ENCODE measurements at places on chromosomes 16 and 17.

- no peak for DNase-seq
Measured at GRCh38 chr16:75262800-75263127, 11.3 kb upstream of the BCAR1 start.

DNA sequence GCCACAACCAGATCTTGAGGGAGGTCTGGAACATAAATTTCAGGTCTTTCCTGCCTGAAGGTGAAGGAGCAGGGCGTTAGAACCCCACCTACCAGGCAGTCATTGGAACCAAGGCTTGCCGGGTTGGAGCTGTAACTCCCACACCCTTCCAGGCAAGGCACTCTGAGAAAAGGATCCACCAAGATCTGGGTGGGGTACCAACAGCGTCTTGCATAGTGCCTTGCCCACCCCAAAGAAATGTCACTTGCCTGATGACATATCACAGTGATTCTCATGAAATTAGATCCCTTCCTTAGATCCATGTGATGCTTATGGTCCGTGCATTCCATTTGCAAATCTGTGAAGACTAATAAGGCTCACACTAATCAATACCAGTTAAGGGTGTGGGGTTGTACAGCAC is 201.3 kb downstream of the KATNIP start:
- DNase-seq = no peak

DNA sequence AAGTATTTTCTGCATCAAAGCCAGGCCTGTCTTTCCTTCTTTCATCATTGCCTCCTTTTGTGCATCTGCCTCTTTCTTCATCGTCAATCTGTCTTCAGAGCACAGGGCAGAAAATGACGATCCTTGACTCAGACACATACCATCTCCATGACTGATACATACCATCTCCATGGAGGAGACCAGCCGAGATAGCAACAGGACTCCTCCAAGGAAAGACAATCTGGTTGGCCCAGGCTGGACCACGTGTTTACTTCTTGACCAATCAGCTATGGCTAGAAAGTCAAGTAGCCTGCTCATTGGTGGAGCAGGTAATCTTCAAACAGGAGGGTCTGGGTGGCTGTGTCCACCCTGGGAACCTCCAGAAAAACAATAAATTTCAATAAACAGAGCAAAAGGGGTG is 164.6 kb downstream of the CPPED1 start:
- DNase-seq = no peak

GRCh38 chr17:40963838-40964237 is 2.9 kb downstream of the KRT39 start:
- peak; percentile 29 for DNase-seq

DNA sequence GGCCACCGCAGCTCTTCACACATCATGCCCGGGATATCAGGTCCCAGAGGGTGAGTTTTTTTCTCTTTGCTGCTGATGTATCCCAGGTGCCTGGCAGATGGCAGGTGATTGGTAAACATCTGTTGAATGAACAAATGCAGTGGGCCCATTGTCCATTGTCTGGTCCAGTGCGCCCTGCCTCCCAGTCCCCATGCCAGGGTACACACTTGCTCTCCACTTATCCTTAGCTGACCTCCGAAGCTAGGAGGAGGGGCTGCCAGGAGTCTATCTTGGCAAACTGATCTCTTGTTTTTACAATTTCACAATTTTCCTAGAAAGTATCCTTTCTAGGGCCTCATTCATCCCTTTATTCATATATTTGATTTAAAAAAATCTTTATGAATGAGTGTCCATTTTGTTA is 196.0 kb downstream of the RAB11FIP4 start:
- no peak for DNase-seq

- DNase-seq = no peak
Measured at GRCh38 chr16:47895146-47895545, 260.6 kb downstream of the ABCC12 start.

DNA sequence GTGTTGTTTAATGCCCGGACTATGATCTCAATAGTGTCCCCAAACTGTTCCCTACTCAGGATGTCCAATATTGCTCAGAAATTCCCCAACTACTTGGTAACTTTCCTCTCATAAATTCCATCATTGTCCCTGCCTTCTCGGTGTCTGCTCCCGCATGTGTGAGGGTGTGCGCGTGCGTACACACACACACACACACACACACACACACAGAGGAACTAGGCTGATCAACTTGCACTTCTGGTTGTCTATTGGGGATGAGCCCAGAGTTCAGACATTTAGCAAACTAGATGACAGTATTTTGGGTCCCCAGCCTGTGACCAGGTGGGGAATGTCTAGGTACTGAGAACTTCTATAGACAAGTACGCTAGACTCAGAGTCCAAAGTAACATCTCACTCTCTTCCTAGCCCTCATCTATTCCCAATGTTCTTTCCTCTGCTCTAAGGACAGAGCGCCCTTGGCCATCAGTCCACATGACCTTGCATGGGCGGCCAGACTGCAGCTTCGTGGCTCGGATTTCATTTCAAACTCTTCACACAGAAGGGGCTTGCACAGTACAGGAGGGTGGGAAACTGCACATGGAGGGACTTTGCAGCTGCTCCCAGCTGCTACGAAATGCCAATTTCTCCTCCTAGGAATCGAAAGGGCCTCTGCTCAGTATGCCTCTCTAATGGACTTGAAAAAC is 5.3 kb downstream of the HS3ST3A1 start:
- no peak for DNase-seq

DNA sequence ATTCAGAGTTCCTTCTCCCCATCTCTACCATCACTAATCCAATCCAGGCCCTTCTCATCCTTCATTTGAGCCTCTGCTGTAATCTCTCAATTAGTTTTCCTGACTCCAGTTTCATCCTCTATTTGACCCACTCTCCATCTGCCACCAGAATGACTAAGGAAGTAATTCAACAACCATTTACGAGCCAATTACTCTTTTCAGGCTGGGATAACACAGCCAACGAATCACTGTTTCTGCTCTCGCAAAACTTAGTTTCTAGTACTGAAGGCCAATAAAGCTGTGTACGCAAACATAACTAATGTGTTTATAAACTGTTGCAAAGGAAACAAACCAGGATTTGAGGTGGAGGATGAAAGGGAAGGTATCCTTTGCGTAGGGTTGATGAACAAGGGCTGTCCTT is 53.7 kb downstream of the MAP2K6 start:
- no peak for DNase-seq

- no peak for DNase-seq
Measured at GRCh38 chr16:74902161-74902560, 82.8 kb downstream of the WDR59 start.

- DNase-seq = peak; percentile 80
Measured at GRCh38 chr17:49565948-49566491, 9.7 kb upstream of the NXPH3 start.

DNA sequence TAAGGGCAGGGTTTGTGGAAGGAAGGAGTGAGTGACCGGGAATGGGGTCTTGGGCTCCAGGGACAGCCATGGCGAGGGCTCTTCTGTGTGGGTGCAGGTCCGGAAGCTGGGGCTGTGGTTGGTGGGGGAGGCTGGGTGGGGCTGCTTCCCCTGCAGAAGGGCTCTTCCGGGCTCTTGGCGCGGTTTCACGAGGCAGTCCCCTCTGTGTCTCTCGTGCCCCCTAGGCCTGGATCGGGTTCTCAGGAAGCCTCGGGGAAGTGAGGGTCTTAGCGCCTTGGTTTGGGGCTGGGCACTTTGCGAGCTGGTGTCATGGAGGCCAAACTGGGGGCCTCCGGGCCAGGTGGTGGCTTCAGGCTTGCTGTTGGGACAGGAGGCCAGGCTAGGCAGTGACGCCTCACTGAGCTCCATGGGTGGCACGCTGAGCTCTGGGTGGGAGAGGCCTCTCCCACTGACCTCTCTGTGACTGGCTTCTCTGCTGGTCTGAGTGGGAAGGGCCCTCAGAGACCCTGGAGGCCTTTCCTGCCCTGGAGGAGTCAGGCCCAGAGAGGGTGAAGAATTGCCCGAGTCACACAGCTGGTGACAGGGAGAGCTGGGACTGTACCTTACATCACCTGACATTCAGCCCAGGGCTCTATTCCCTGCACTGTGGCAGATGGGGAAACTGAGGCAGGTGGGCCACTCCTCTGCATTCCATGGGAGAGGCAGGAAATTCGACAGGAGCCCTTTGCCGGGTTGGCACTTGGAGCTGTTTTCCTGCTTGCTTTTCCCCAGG is 8.2 kb downstream of the ADCY7 start:
- no peak for DNase-seq

GRCh38 chr16:66205287-66206231 is 160.9 kb upstream of the CDH5 start:
- DNase-seq = peak; percentile 53

GRCh38 chr17:57708410-57708809 is 36.7 kb downstream of the CCDC182 start:
- peak; percentile 56 for DNase-seq

DNA sequence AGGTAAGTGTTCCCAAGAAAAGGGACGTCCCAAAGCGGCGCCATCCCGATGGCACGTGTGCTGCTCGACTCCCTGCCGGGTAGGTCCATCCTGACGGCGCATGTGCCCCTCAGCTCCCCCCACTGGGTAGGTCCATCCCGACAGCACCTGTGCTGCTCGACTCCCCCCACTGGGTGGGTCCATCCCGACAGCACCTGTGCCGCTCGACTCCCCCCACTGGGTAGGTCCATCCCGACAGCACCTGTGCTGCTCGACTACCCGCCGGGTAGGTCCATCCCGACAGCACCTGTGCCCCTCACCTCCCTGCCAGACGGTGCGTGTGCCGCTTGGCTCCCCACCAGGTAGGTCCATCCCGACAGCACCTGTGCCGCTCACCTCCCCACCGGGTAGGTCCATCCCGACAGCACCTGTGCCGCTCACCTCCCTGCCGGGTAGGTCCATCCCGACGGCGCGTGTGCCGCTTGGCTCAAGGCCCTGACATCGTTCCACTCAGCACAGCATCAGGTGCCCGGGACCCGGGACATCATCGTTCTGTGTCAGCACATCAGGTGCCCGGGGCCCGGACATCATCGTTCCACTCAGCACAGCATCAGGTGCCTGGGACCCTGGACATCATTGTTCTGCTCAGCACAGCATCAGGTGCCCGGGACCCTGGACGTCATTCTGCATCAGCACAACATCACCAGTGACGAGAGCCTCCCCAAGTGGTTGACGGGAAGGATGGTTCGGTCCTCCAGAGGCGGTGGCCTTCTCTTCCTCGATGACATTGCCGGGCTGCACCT is 5.7 kb upstream of the FN3K start:
- no peak for DNase-seq

DNA sequence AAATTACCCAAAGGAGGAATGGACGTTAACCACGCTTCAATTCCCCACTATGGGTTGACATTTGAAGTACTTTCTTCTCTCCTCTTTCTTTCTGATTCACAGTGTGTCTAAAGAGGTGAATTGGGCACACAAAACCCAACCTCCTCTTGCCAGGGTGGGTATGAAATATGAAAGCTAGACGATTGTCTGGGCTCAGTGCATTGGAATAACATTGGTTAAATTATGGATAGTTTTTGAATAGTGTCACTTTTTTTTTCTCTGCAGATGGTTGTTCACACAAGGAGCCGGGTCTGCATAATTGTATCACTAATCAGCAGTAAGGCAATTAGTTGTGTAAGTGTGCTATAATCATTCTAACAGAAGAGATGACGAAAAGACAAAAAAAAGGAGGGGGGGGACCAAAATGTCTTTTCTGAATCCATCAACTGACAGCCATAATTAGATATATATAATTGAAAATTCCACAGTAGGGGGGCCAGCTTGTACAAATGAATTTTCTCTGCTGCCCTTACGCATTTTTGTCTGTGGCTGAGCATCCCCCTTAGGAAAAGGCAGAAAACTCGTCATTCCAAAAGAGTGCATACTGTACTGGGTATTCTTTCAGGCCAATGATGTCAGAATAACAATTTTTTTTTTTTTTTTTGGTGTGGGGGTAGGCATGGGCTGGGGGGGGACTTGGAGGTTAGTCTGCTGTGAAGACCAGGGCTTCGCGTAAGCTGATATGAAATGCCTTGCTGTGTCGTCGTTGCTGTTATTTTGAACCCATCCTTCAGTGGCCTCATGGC is 307.5 kb upstream of the SALL1 start:
- DNase-seq = no peak

GRCh38 chr17:10036511-10037061 is 131.5 kb upstream of the RCVRN start:
- peak; percentile 64 for DNase-seq

GRCh38 chr17:58575511-58575910 is 61.1 kb upstream of the MTMR4 start:
- peak; percentile 89 for DNase-seq

DNA sequence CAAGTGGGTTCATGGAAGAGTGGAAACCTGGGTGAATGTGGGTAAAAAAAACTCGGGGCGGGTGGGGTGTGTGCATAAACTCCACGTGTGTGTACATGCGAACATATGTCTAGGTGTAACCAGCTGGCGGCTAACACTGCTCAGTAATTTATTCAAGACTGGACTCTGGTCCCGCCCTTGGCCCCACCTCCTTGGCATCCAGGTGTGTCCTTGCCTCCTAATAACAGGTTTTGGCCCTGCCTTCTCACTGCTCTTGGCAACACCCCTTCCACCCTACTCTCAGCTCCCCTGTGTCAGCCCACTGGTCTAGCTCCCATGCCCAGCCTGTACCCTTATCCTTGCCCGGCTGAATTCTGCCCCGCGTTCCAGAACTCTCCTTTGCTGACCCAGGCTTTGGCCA is 8.3 kb downstream of the FLII start:
- no peak for DNase-seq

GRCh38 chr17:45316434-45317110 is at the start of gene MAP3K14:
Gene MAP3K14 (minus strand): TSS chr17:45317020. CDS start chr17:45290745, 26,275 bp downstream.
- peak; percentile 69 for DNase-seq

DNA sequence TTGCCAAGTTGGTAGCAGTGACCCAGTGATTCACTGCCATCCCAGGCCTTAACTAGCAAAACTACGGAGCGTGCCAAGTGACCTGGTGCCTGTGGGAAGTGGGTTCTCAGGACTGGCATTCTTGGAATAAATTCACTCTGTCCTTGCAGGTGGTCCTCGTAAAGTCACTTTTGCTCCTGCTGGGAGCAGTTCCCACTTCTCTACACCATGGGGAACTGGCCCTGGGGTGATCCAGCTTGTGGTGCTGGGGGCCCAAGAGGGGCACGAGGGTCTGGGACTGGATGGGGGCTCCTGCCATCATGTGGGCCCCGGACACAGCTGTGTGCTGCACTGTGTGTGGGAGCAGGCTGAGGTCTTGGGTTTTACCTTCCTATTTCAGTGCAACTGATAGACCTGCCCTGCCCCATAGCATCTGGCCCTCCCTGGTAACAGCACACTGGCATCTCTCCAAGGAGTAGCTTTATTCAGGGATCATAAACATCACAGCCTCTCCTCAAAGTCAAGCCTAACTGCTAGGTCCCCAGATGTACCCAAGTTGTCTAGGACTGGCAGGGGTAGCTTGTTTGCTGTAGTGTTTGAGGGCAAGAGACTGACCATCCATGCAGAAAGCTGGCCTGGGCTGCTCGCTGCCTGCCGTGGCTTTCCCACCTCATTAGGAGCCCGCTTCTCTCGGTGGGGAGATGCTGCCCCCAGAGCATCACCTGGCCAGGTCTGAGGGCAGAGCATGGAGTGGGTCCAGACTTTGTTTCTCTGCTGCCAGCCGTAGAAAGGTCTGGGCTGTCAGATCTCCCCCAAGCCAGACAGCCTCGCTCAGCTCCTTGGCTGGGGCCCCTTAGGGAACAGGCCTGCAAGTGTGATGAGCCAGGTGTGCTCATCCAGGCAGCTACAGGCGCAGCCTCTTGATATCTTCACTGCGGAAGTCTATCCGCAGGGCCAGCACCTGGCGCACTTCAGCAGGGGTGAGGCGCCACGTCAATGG is 26.0 kb downstream of the FCSK start:
- DNase-seq = no peak

All from cardiac fibroblast (primary cell).